ENCODE measurements at places on chromosomes 5 and 9.

DNA sequence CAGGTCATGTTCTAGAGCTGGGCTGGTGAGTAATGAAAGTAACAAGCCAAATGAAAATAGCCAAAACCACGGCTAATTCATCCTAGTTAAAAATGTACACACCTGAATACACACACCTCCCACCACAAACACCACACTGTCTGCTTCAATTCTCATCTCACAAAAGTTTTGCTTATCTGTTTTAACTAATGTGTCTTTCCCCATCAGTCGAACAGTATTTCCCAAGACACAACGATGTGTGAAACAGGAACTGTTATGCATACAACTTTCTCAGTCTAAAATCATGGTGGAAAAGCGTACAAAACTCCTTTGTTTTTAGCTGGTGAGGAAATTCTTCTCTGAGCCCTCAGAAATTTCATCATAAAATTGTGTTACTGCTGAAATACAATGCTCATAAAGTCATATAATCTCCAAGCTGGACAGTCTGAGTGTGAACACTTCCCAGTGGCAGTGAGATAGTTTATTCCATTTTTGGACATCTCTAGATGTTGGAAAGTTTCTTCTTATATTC lies 242.4 kb downstream of the EFNA5 start:
- DNase-seq: no peak

- DNase-seq: no peak
Observed at GRCh38 chr5:114317751-114318150, 44.1 kb upstream of the KCNN2 start.

GRCh38 chr5:139881143-139881733 lies 85.6 kb downstream of the PSD2 start:
- DNase-seq: no peak

DNA sequence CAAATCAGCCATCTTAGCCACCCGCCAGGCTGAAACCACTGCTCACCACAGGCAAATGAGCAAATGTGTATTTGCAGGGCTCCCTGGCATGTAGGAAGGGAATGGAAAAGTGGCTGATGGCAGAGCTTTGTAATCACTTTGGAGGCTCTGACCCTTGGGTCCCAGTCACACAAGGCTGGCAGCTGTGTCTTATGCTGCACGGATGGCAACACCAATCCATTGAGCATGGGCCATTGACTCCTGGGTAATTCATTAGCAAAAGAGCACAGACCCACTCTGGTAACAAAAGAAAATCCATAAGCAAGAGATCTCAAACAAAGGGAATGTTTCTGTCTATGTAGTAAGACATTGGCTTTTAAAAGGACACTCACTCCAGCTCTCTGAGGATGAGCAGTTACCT lies 57.6 kb downstream of the SPOCK1 start:
- DNase-seq: no peak

DNA sequence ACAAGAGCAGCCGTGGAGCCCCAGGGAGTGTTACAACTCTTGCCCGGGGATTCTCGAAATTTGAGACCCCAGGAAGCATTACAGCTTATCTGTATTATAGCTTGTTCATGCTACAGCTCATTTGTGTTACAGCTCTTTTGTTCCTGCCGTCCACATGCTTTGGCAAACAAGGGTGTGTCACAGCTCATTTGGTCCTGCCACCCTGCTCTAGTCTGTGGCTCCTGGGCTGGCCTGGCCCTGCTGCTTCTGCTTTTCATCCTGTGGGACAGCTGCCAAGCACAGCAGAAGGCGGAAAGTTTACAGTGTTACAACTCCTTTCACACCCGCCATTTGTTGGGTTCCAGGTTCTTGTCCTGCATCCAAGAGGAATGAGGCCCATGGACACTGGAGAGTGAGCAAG lies 685.0 kb downstream of the SLCO4C1 start:
- DNase-seq: no peak

DNA sequence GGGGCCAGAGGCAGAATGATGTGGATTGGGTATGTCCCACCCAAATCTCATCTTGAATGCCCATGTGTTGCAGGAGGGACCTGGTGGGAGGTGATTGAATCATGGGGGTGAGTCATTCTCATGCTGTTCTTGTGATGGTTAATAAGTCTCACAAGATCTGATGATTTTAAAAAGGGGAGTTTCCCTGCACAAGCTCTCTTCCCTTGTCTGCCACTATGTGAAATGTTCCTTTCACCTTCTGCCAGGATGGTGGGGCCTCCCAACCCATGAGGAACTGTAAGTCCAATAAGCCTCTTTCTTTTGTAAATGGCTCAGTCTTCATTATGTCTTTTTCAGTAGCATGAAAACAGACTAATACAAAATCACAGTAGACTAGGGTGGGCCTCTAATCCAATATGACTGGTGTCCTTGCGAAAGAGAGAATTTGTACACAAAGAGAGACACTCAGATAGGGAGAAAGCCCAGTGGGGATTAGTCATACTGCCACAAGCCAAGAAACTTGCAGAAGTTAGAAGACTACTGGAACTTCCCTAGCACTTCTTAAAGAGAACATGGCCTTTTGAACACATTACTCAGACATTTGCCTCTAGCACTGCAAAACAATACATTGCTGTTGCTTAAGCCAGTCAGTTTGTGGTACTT lies 68.4 kb downstream of the ANXA1 start:
- DNase-seq: no peak

DNA sequence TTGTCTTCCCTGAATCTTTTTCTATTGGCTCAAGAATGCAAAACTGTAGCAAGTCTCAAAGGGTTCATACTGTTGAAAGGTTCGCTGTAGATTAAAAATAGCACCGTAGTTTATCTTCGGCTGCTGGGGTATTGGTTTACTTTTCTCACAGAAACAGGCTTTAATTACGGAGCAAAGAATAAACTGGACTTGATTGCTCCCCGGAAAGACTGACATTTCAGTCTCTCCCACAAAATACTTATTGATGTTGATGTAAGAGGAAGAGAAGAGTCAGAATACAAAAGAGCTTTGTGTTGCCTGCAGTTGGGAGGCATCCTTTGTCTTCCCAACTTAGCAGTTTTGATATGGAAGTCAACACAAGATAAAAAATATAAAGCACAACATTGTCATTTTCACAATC lies 183.9 kb upstream of the DMAC1 start:
- DNase-seq: no peak

GRCh38 chr9:91519520-91520277 lies 96.1 kb upstream of the NFIL3 start:
- no peak for DNase-seq

- DNase-seq: no peak
Observed at GRCh38 chr5:113053511-113053995, 77.0 kb downstream of the DCP2 start.

DNA sequence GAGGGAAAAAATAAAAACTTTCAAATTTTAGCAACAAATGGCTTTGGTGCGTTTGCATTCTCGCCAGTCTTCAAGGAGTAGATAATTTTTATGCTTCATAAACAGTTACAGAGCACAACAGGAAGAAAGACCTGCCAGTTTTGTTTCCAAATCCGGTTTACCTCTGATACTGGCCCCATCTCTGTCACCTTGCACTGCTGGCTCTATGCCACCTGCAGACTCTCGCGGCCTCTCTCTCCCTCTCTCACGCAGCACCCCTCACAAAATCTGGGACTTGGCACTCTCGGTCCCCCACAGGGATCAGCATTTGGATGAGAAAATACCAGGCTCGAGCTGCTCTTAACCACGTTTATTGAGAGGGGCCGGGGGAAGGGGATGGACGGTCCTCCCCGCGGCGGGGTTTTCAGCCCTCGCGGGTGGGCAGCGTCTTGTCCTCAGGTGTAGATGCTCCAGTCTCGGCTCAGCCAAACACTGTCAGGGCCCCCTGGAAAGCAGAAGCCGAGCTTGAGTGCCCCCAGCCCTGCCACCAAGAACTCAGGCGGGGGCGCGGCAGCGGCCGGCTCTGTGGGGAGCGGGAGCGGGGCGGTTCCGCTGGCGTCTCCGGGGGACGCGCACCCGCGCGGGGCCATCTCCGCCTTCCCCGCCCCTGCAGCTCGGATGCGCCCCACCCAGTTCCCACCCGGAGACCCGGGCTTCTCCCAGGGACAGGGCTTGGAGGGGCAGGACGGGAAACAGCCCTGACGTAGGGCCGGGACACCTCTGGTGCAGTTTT lies 1.3 kb downstream of the SCGB3A1 start:
- DNase-seq: no peak

- no peak for DNase-seq
Observed at GRCh38 chr5:139768807-139769465, 26.7 kb upstream of the PSD2 start.

GRCh38 chr5:111229221-111229835 lies 5.1 kb downstream of the CAMK4 start:
- no peak for DNase-seq

DNA sequence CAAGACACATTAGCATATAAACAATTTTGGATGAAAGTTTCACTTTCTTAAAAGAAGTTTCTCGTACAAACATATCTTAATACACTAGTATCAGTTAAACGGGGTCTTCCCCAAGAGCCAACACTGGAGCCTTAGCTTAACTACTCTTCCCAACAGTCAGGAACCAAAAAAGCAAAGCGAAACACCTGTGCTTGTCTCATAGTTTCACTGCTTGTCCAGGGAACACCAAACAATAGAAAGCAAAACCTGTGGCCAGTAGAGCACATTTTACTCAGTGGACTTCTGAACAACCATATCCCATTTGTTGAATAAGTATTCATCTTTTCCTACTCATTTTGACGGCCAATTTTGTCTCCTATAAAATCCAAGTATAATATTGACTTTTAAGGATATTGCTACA lies 391.4 kb downstream of the ELAVL2 start:
- DNase-seq: no peak

DNA sequence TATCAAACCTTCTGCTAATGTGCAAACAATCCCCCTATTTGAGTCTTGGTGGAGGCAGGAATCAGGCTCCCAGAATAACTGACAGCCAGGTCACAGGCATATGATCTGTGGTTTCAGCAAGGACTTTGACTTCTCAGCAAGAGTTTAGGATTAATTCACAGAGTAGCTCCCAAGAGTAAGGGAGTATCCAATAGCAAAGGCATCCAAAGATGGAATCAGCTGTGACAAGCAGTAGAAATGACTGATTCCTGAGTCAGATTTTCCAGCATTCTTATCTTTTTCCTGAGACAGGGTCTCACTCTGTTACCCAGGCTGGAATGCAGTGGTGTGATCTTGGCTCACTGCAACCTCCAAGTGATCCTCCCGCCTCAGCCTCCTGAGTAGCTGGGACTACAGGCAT lies 108.3 kb downstream of the EPB41L4A start:
- no peak for DNase-seq

DNA sequence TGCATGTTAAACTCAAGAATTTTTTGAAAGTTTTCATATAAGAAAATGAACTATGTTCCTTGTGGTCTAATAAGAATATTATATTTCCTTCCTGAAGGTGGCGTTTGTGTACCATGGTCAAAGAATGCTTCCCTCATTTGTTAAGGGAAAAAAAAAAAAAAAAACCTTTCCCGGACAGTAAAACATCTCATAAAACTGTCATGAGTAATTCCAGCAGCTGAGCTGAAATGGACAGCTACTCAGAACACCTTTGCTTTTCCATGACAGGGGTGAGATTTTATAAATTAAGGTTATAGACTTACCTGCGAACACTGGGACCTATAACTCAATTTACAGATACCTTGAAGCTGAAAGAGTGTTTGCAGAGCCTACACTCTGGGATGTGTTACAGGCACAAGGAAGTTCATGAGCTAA lies 113.2 kb upstream of the RANBP3L start:
- DNase-seq: no peak

DNA sequence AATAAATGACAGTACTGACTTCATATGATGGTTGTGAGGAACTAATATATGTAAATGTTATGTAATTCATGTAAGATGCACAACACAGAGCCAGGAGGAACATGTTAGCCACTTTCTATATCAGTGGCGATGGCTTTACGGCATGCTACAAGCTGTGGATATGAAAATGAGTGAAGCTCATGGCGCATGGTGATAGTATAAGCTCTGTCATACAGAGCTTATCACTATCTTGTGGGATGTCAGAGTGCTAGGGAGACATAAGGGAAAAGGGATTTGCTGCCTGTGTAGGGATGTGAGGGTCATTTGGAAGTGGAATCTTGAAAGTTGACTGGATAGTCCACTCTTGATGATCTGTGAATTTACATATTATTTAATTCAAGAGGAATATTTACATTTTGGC lies 13.6 kb downstream of the CPEB4 start:
- no peak for DNase-seq

- DNase-seq: no peak
Observed at GRCh38 chr5:39843767-39844166, 419.0 kb upstream of the DAB2 start.

DNA sequence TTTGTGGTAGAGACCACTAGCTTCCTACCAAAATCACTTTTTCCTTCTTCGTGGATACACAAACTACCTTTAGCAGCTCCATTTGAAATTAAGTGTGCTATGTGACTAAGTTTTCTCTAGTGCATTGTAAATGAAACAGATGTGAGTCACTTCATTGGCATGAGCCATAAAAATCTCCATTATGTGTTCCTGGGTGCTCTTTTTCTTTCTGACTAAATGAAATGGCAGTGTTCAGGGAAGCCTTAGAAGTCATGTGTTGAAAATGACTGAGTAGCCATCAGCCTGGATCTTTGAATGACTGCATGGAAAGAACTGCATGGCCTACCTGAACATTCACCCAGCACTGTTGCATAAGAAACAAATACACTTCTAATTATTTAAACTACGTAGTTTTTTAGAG lies 107.9 kb downstream of the NDUFAF2 start:
- no peak for DNase-seq

GRCh38 chr5:107799306-107799705 lies 128.6 kb upstream of the EFNA5 start:
- DNase-seq: no peak
